ENCODE measurements at places on chromosomes 3 and 15. TPM values are rescaled to one million over a fixed set of nuclear protein-coding genes. Genes with fewer than 3 reads are reported as not detected.

GRCh38 chr15:68900027-68900426 is 30.3 kb upstream of the SPESP1 start:
- DNase-seq: no peak

GRCh38 chr3:90121326-90121725 is 1013.9 kb downstream of the EPHA3 start:
- no peak for DNase-seq

GRCh38 chr3:65338571-65338970 is 650.8 kb upstream of the ADAMTS9 start:
- peak; percentile 26 for DNase-seq

- no peak for DNase-seq
These were observed 168.4 kb upstream of the BCL6 start for GRCh38 chr3:187913617-187914033.

- no peak for DNase-seq
These were observed 42.8 kb upstream of the NSMCE3 start for GRCh38 chr15:29312387-29312786.

DNA sequence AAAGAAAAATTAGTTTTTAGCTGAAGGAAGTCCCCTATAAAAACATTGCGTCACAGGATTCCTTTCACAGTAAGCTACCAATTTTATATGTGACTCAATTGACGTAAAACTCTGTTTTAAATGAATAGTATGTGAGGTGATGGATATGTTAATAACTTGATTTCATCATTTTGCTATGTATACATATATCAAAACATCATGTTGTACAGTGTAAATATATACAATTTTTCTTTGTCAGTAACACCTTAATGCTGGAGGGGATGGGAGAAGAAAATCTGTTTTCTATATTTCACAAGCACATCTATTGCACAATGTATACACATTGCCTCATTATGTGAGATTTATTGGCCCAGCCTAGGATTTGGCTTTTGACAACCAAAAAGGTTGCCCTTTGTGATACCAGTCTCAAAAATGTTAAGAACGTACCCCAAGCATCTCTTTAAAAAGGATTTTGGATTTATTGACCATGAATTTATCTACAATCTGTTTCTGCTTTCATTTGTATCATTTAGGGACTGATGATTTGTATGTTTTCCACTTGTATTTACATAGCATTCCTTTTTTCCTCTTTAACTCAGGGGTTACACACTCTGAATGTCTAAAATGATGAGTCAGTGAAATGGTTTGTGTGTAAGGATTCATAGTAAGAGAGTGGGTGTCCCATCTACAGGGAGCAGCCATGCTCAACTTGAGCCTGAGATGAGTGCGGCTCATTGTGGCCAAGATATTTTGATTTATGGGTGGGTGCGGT is 62.6 kb downstream of the CRTC3 start:
- DNase-seq: no peak

DNA sequence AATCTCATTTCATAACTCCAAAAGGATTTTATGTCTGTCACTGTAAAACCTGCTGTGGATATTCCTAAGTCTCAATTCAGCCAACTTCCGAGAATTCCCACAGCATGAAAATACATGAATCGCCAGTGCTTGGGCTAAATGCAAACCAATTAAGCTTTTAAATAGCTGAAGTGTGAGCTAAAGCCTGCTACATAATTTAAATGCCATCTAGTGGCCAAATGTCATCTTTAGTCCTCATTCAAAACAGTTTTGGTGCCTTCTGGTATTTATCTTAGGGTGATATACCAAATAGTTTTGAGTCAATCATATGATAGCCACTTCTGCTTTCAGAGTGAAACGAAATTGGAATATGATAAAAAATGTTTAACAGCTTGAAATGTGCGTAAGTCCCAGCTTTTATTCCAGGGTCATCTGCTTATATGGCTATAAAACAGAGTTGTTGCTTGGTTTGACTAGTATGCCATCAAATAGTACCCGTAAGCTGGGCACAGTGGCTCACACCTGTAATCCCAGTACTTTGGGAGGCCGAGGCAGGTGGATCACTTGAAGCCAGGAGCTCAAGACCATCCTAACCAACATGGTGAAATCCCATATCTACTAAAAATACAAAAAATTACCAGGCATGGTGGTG is 41.8 kb upstream of the CCNL1 start:
- DNase-seq: no peak

GRCh38 chr3:152252755-152253154 is 16.0 kb upstream of the MBNL1 start:
- DNase-seq: no peak

DNA sequence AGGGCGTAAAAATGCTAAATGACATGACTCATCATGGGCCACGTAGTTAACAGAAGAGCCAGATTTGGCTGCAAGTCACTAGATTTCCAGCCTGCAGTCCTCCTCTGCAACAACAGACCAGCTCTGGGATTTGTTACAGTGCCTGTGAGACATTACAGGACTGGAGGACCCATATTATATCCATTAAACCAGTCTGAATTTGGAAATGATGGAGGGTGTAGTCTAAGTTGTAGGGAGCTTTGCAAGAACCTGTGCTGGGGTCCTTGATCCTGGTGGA is 10.8 kb downstream of the ZNF774 start:
- DNase-seq: no peak

DNA sequence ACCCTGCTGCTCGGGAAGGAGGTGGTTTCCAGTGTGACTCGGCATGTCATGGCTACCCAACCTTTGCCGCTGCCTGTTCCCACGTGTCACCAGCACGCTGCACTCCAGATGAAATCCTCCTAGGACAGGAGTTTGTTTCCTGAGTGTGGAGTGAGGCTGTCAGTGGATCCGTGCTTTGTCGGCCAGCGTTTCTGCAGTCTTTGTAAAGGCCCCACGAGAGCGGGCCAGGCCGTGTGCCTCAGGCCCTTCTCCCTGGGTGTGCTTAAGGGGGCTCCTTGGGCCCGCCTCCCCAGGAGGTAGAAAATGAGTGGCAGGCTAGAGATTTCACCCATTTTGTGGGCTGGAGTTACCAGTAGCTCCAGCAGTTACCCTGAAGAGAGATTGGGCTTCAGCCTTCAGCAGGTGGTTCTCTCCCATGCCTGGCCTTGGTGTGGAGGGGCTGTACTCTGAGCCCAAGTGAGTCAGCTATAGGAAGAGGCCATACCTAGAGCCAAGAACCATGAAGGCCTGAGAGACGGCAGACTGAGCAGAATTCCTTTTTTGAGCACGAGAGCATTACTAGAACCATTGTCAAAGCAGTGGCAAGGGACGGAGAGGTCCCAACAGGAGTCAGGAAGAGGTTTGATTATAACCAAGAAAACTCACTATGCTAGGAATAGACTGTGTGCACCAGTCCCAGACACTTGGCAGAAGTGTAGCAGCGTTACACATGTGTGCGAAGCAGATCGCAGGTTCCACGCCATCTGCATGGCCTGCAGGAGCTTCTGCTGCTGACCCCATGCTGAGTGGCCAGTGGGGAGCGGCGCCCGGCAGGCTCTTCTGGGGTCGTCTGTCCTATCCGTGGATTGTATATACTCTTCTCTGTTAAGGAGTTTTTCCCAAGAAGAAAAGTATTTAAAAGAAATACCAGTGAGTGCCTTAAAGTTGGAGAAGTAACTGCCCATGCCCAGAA is 14.5 kb downstream of the MAP6D1 start:
- DNase-seq: no peak

DNA sequence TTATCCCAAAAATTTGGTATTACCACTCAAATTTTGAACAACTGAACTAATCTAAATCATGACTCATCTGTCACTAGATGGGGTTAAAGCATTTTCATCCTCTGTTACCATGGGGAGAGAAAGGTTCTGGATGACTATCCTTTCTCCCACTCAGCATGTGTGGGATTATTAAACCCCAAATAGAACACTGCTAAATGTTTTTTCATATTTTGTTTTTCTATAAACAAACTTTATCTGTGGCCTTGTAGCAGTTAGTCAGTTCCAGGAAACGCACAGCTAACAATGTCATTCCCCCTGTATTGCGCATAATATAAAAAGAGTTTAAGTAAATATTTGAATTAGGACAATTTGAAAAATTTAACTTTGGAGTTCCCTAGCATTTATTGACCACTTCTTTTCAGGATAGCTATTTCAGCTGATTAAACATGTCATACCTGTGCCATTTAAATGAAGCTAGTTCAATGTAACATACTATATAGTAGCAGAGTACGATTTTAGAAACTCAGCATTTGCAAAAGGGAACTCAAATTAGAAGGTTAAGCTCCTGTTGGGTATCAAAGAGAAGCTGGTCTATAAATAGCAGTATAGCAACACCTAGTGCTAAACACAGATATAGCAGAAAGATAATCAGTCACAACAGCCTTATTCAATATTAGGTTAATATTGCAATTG is 9.2 kb upstream of the TMEM212 start:
- no peak for DNase-seq

DNA sequence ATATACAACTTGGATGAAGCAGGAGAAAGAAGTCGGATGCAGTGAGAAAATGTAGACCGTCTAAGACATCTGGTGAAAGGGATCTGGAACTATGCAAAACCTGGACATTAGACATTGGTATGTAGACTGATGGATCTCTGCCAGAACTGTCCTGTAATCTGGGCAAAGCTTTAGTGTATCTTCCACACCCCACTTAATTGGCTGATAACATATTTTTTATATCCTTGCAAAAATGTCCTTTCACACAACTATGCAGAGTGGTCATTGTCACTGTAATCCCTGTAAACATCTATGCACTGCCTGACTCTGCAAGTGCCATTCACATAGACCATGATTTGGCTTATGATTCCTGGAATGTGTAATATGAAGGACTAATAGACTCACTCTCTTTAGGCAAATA is 163.1 kb downstream of the TUSC7 start:
- no peak for DNase-seq

DNA sequence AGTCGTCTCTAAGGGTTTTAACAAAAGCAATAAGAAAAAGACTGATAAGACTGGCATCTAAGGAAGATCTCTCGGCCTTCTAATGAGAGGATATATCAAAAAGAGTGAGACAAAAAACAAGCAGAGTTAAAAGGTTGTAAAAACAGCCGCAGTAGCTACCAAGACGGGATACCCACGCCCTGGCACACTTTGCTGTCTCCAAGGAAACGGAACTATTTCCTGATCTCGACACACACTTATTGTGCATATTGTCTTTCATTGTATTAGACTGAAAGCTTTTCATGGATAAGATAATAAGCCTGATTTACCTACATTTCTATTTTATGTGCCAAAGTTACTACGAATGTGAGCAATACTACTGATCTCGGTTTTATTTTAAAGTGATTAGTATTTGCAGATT is 161.5 kb upstream of the MCTP2 start:
- no peak for DNase-seq

- DNase-seq: no peak
These were observed 21.8 kb downstream of the SHC4 start for GRCh38 chr15:48941904-48942303.

DNA sequence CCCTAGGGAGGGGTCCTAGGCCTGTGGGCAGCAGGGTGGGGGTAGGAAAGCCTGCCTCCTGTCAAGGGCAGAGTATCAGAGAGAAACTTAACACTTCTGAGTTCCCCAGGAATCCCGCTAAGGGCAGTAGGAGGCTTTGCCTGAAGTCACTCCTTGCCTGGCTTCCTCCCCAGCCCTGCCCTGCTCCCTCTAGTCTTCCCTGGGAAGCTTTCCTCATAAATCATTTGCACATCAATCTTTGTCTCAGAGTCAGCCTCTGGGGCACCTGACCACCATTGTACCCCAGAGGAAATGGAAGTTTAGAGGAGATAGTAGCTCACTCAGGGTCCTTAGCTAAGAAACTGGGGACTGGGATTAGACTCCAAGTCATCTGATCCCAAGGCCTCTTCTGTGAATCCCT is 129.4 kb upstream of the TLE3 start:
- no peak for DNase-seq

DNA sequence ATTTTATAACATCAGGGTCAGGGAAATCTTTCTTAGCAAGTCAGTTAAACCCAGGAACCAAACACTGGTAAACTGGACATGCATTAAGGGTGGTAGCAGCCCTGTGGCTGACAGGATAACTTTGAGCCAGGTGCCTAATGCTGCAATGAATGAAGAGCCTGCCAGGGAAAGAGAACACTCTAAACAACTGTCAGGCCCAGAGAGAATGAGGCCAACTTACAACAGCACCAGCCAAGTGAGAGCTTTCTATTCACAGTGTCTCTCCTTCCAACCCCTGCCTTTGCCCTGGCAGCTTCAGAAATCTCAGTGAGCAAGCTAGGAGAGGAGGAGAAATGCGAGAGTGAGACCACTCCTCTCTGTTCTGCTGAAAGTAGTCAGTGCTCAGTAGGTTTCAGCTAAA is 50.4 kb upstream of the ATP2C1 start:
- DNase-seq: no peak

GRCh38 chr3:175288621-175289020 is 429.5 kb downstream of the NAALADL2 start:
- no peak for DNase-seq

GRCh38 chr15:92608866-92609700 is 46.5 kb downstream of the FAM174B start:
- DNase-seq: no peak

DNA sequence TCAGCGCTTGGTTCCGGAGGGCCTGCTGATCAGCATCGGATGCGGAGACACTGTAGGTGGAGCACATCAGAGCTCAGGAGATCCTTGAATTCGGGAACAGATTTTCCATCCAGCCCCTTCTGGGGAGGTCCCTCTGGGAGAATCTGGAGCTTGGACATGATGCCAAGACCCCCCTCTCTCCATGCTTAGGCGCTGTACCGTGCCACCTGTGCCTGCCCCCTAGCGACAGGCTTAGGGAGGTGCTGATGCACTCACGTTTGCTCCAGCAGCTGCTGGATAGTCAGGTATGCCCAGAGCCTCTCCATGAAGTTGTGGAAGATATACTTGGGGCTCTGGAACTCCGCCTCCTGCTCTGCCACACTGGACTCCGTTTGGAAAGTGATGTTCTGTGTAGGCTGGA is 9.7 kb downstream of the ITIH4 start:
- DNase-seq: no peak

DNA sequence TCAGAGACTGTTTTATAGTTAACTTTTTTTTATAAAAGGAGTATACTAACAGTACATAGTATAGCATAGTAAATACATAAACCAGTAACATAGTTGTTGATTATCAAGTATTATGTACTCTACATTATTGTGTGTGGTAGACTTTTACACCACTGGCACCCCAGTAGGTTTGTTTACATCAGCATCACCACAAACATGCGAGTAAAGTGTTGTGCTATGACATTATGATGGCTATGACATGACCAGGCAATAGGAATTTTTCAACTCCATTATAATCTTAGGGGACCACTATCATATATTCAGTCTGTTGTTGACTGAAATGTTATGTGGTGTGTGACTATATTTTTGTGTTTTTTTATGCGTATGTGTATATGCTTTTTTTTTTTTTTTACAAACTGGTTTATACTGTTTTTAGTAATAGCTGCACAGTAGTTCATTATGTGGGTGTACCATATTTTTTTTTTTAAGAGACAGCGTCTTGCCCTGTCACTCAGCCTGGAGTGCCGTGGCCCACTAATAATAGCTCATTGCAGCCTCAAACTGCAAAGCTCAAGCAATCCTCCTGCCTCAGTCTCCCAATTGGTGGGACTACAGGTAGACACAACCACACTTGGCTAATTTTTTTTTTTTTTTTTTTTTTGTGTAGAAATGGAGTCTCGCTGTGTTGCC is 1.9 kb downstream of the CAPN7 start:
- DNase-seq: no peak

GRCh38 chr3:9826815-9827573 is 16.8 kb downstream of the RPUSD3 start:
- no peak for DNase-seq

TEX9 gene
- total RNA-seq: 29.9 TPM

TRIM42 gene
- not detected for total RNA-seq

CRTAP gene
- 504 TPM for total RNA-seq

CATSPER2 gene
- 4.0 TPM for total RNA-seq

RBP2 gene
- total RNA-seq: not detected

CHDH gene
- total RNA-seq: 7.5 TPM

AGBL1 gene
- total RNA-seq: not detected

ZCWPW2 gene
- 1.1 TPM for total RNA-seq

CD200 gene
- total RNA-seq: 13.2 TPM

ROBO2 gene
- 1.5 TPM for total RNA-seq
